H7 (cell line): ENCODE measurements at places on chromosomes 13 and 19. TPM values are rescaled to one million over a fixed set of nuclear protein-coding genes. Genes with fewer than 3 reads are reported as not detected.

GRCh38 chr19:19578252-19578651, 40.2 kb downstream of the CILP2 start:
- no peak for DNase-seq

Gene DHDH
- not detected in 2 replicates for total RNA-seq

- peak; percentile 43 for DNase-seq
These were observed 266.4 kb downstream of the NALCN start for GRCh38 chr13:101149735-101150384.

GRCh38 chr13:108525827-108526226, 103.6 kb upstream of the MYO16 start:
- DNase-seq: no peak

DNA sequence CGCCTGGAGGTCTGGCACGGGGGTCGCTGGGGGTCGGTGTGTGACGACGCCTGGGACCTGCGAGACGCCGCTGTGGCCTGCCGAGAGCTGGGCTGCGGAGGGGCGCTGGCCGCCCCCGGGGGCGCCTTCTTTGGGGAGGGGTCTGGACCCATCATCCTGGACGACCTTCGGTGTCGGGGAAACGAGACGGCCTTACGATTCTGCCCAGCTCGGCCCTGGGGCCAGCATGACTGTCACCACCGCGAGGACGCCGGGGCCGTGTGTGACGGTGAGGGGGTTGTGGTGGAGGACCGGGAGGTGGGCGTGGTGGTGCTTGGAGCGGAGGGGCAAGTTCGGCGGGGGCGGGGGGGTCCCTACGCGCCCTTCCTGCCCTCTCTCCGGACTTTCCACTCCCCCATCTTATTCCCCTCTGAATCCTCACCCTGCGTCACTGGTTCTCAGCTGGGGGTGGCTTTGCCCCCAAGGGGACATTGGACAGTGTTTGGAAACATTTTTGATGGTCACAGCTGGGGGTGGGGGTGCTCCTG, 5.5 kb downstream of the SSC5D start:
- peak; percentile 63 for DNase-seq

Gene SSC5D
- 0.48 and 0.87 TPM in 2 replicates for total RNA-seq
